ENCODE measurements at places on chromosomes 5 and 9. TPM values are rescaled to one million over a fixed set of nuclear protein-coding genes. Genes with fewer than 3 reads are reported as not detected.

Gene NRARP
- 0.88 TPM for total RNA-seq

Gene WDR38
- not detected for total RNA-seq

Gene TAF1L
- not detected for total RNA-seq

Gene IL3
- total RNA-seq, result 0.36 TPM

Gene STPG3
- not detected for total RNA-seq

Gene CA9
- total RNA-seq, result not detected

DNA sequence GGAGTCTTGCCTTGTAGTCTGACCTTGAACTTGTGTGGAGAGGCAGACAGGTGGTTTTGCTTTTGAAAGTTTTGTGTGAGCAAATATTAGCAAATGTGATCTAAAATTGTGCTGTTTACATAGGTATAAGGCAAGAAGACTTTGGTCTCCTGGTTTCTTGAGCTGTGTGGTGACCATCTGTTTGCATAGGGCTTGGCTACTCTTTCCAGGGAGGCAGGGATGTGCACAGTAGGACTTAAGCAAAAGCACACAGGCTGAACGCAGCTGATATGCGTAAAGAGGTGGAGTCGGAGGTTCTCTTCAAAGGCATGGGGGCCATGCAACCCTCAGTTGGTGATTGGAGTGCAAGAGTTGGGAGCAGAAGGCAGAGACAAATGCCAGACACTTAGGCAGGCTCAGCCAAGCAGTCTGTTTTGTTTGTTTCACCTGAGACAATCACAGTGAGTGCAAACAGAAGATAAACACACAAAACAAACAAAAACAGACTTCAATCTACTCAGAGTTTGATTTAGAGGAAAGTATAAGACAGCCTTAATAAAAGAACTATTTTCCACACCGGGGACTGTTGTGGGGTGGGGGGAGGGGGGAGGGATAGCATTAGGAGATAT, 744.2 kb downstream of the MTRR start:
- peaks cover 5% of the 10 kb centered on the region for H3K36me3 ChIP-seq
- DNase-seq, result no peak
- H3K27me3 ChIP-seq, result no peaks in the 10 kb centered on the region
- no peaks in the 10 kb centered on the region for H3K4me1 ChIP-seq

- H3K4me1 ChIP-seq, result peaks cover 20% of the 10 kb centered on the region
- DNase-seq, result no peak
- no peak overlapping the region for H3K4me3 ChIP-seq
- H3K36me3 ChIP-seq, result no peaks in the 10 kb centered on the region
- H3K27me3 ChIP-seq, result no peaks in the 10 kb centered on the region
Measured at GRCh38 chr9:137612741-137613142, 6.1 kb upstream of the EHMT1 start.

DNA sequence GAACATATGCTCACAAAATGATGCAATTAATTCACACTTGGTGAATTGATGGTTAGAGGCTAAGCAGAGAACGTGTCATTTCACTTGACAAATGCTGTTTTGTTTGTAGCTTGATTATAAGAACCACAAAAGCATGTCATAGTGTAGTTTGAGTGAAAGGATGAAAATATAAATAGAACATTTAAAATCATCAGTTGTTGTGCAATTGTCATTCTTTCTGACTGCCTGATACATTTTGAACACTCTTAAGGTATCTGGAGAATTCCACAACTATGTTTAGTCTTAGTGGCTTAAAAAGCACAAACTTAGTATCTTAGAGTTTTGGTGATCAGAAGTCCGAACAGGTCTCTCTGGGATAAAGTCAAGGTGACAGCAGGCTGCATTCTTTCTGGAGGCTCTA, 129.4 kb downstream of the BASP1 start:
- H3K4me1 ChIP-seq, result no peaks in the 10 kb centered on the region
- DNase-seq, result no peak
- no peaks in the 10 kb centered on the region for H3K27me3 ChIP-seq
- H3K36me3 ChIP-seq, result no peaks in the 10 kb centered on the region
- H3K27ac ChIP-seq, result no peak overlapping the region

DNA sequence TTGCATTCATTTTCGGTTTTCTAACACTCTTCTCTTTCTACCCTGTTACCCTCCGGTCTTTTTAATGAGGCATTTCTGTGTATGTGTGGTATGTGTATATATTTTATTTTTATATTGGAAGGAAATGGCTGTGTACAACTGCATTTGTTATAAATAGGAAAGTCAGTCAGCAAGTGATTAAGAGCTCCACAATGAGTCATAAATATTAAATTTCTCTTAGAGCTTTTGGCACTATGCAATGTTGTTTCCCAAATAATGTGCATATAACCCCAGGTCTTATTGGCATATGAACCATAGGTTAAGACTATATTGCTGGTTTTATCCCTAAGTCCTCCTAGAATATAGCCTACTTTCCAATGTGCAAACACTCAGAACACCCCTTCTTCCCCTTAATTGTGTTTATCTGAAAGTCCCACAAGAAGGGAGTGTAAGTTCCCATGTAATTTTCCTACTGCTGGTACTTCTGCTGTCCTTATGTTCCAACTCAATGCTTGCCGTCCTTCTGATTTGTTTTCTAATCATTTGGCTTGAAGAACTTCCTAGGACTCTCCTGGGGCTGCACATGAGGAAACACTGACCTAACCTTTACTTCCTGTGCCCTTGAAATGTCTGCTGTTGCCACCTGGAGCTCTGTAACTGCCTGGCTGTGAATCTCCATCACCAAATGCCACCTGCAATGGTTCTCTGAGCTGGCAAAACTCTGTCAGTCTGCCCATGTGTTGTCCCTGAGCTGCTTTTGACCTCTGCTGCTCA, 65.5 kb upstream of the PCSK5 start:
- no peak overlapping the region for H3K4me3 ChIP-seq
- peaks cover 14% of the 10 kb centered on the region for H3K27me3 ChIP-seq
- H3K36me3 ChIP-seq, result no peaks in the 10 kb centered on the region
- H3K27ac ChIP-seq, result no peak overlapping the region
- H3K4me1 ChIP-seq, result no peaks in the 10 kb centered on the region
